ENCODE measurements at places on chromosomes 5 and 9.

- peak; percentile 24 for DNase-seq
Measured at GRCh38 chr5:181114844-181115778, 15.9 kb downstream of the OR2V1 start.

- peak; percentile 91 for DNase-seq
Measured at GRCh38 chr9:114098021-114098935, 814 bp downstream of the KIF12 start.

DNA sequence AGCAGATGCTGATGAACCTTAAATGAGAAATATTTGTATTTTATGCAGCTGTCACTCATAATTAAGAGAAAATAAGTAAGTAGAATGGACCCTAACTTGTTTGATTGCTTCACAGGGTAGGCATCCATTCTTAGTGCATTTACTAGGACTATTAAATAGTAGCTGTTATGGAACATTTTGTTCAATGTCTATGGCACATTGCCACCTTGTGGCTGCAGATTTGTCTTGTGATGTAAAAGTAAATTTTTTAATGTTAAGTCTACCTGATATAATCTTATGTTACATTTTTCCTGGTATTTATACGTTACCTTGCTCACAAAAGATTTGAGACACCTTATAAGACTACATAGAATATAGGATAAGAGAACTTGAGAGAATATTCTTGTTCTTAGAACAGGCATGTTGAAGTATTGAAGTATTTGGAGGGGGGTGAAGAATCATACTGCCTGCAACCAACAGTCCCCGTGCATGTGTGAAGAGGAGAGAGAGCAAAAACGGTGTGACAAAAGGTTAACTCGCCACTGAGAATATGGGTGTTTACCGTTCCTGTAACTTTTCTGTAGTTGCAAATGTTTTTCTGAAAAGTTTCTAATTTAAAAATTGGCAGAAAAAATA, 161.1 kb downstream of the MAST4 start:
- peak; percentile 78 for DNase-seq

DNA sequence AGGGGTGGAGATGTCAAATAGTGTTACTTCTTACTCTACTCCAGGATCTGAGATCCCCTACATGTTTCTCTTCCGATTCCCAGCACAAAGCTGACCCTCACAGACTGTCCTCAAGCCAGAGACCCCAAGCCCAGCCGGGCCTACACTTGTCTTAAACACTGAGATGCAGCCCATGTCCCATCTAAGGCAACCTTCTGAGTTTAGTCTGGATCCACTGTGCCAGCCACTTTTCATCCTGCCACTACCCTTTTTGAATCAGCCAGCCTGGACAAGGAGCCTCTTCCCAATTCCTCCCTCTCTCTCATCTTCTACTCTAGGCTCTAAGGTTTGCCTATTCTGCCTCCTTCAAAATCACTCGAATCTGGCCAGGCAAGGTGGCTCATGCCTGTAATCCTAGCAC, 6.2 kb upstream of the MYORG start:
- no peak for DNase-seq

- no peak for DNase-seq
Measured at GRCh38 chr5:72951671-72952468, 4.0 kb upstream of the FCHO2 start.

GRCh38 chr5:168681556-168682183, 102.5 kb upstream of the PANK3 start:
- peak; percentile 60 for DNase-seq

DNA sequence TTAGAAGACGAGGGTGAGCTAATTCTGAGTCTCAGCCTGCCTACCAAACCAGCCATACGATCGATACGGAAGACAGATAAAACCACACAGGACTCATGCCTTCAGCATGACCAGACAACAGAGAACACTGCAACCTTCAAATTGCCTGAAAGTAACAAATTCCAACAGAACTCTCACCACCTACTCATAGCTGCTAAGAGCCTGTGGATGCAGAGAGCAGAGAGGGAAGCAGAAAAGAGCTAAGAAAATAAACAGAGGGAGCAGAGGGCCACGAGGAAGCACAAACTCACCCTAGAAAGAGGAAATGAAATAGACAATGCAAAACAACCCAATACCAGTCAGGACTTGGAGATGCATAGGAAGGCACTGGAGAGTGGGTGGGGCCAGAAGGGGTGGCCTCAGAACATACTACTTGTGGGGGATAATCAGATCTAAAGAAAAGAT, 86.7 kb upstream of the TAS2R1 start:
- DNase-seq, result no peak

GRCh38 chr9:77770340-77770739, 122.2 kb upstream of the GNA14 start:
- DNase-seq, result no peak

GRCh38 chr5:116825486-116825885, 250.9 kb upstream of the SEMA6A start:
- no peak for DNase-seq

DNA sequence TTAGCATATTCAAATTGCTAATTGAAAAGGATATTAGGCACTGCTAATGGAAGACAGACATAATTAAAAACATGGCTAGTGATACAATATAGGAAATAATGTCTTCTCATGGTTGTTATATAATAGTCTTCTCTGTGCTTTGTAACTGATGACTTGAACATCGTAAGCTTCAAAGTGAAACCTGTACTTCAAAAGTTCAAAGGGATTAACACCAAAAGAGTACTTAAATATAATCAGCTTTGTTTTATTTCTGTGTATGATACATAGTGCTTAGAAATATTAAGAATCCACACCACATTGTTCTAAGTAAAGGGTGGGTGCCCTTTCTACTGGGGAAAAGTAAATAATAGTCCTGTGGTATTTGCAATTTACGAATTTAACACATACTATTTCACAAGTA, 75.4 kb upstream of the ITGA1 start:
- DNase-seq, result no peak

GRCh38 chr5:114467729-114468128, 105.9 kb downstream of the KCNN2 start:
- peak; percentile 18 for DNase-seq

DNA sequence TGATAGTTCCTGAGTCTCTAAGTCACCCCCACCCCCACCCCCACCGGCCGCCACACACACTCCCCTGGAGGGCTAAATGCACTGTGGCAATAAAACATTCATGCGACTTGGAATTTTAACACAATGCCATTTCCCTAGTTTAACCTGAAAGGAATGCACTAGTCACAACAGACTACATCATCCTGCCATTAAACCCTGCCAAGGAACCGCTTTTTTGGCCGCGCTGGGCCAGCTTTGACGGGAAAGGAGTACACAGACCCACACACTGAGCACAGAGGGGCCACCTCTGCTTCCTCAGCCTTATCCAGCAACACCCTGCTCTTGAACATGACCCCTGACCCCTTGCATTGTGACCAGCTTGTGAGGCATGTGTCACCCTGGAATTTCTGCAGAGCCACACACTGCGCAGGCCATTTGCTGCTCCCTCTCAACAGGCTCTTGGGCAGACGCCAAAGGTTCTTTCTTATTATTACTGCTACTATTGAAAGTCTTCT, 165.3 kb downstream of the BNC2 start:
- DNase-seq, result peak; percentile 72

DNA sequence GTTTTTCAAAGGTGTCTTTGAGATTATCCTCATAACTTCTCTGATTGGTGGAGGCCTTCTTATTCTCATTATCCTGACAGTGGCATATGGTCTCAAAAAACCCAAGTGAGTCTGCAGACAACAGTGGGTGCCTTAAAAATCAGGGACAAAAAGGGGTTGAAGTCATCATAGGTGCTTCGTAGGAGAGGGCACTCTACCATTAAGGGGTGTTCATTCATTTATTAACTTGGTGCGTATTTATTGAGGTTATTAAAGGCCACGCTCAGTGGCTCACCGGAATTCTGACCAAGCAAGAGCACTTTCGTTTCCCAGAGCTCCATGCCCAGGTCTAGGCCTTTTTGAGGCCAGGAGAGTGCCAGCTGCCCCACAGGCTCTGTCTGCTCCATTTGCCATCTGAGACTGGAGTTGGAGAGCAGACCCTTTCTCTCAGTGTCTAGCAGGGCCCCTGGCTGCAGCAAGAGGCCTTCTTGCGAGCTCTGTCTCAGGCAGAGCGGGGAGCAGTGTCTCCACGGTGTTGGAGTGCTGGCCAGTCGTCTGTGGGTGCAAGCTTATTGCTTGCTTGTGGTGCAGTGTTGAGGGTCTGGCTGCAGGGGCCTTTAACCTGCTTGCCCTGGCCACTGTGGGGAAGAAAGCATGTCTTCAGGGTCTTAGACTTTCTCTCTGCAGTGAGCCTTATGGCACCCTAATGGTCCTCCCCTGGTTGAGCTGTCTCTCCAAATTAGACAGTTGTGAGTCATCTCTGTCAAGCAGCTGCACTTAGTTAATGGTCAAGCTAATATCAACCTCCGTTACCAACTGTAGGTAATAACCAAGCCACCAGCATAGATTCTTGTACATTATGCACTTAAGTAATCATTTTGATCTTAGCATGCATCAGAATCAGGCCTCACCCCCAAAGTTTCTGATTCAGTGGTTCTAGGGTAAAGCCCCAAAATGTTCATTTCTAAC, 62.6 kb downstream of the IL31RA start:
- DNase-seq, result no peak

DNA sequence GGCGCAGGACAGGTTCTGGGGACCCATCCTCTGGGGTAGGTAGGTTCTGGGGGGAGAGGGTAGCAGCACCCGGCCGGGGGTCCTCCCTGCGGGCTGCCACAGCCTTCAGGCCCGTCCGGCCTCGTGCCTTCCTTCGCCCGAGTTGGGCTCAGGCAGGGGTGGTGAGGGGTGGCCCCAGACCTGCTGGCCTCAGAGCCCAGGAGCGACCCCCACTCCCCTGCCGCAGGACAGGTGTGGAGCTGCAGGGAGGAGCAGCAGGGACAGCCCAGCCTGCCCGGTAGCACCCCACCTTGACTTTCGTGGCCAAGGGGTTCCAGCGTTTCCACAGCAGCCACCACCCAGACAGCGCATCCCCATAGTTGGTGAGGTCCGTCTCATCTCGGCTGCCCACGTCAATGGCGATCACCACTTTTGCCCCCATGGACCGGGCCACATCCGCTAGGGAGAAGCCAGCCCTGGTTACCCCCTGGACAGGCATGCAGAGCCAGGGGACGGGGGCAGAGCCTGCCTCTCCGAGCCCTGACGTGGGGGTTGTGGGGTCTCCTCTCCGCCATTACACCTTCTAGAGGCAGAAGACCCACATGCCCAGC, 3.4 kb upstream of the NSMF start:
- DNase-seq, result no peak

GRCh38 chr9:92360083-92360482, 34.3 kb downstream of the CENPP start:
- DNase-seq, result no peak

DNA sequence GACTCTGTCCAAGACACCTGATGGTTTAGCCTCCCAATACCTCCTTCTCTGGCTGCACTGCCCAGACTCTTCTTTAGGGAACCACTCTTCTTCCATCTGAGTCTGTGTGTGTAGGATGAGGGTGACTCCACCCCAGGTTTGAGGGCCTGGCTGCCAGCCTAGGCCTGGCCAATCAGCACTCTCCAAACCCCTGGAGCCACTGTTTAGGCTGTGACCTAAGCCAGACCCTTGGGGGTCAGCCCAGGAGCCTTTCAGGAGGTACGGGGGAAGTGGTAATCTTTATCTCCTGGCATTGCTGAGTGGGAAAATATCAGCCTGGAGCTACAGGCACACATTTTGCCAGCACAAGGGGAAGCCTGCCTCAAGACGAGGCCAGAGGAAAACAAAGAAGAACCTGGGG, 6.2 kb upstream of the ERGIC1 start:
- DNase-seq, result no peak

- no peak for DNase-seq
Measured at GRCh38 chr9:136022731-136023409, 61.7 kb upstream of the UBAC1 start.

GRCh38 chr5:34571677-34572041, 84.5 kb upstream of the RAI14 start:
- DNase-seq, result no peak

GRCh38 chr9:122095010-122095767, 2.1 kb upstream of the TTLL11 start:
- peak; percentile 75 for DNase-seq

GRCh38 chr9:128632486-128632885, 24.2 kb downstream of the DYNC2I2 start:
- no peak for DNase-seq

DNA sequence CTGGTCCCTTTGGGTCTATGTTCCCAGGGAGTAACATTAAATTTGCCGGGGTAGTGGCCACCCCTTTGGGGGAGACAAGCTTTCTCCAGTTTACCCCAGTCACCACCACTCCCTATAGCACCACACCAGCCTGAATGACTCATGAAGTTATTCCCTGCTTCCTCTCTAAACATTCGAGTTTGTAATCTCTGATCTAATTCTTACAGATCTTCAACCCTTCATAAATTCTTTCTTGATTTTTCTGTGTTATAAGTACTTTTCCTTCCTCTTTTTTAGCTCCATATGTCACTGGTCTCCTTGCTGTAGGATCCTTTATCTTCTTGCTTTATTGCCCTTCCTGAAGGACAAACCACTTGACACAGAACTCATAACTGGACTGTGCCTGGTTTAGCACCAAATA, 55.6 kb downstream of the GNA14 start:
- DNase-seq, result no peak

DNA sequence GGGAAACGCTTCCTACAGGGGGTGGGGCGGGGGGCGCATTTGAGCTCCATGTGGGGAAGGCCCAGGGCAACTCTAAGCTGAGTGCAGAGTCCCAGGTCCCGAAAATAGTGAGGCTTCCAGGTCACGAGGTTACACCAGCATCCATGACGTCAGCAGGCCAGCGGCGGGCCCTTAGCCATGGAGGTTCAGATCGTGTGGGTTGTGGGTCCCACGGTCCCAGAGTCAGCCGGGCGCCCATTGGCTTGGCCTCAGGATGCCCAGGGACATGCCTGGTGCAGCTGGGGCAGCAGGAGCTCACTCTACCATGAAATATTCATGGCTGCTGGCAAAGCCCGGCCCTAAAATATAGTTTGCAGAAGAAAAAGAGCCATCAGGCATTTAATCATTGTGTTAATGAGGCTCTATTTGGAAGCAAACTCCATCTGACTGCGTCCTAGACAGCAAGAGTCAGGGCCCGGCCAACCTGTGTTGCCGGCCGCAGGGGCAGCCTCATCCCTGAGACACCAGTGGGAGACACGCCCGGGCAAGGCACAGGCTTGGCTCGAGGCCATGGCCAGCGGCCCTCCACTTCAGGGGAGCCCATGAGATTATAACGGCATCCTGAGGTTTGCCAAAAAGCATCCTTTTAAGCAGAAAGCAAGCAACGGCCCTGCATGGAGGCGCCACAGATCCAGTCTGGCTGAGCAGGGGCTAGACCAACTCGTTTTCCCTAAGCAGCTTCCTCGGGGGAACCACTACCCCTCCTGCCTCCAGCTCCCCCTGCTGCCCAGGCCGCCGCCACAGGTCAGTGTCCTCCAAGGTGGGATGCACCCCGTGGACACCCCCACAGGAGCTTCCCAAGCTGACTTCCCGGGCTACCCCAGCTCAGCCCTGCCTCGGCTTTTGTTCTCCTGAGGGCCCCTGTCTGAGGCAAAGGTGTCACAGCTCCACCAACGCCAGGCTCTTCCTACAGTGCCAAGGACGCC, 108.9 kb upstream of the PPP1R26 start:
- DNase-seq, result no peak

Measured in hepatocyte (in vitro differentiated cells).